Glomerular endothelial cell (primary cell): ENCODE measurements at places on chromosomes 6 and 20. TPM values are rescaled to one million over a fixed set of nuclear protein-coding genes. Genes with fewer than 3 reads are reported as not detected.

ZCCHC3 gene
- 19.4 and 19.5 TPM in 2 replicates for total RNA-seq

UFL1 gene
- total RNA-seq: 15.3 and 15.8 TPM in 2 replicates

SOX18 gene
- total RNA-seq: 31.8 and 102 TPM in 2 replicates

SNAP25 gene
- total RNA-seq: 0.34 and 1.9 TPM in 2 replicates

HLA-DPA1 gene
- 7.3 and 12.8 TPM in 2 replicates for total RNA-seq

FKBP1C gene
- total RNA-seq: 0.41 and 0.73 TPM in 2 replicates

TFAP2D gene
- total RNA-seq: not detected in 2 replicates

METTL24 gene
- total RNA-seq: 0.82 TPM in 1 of 2 replicates, not detected in the other

ZKSCAN3 gene
- 4.6 and 5.7 TPM in 2 replicates for total RNA-seq

UBD gene
- total RNA-seq: 9.2 and 52.4 TPM in 2 replicates

ADTRP gene
- 1.5 and 2.9 TPM in 2 replicates for total RNA-seq

OTOR gene
- total RNA-seq: not detected in 2 replicates

COX4I2 gene
- not detected in 2 replicates for total RNA-seq

C6orf52 gene
- total RNA-seq: 1.9 and 3.4 TPM in 2 replicates
